ENCODE measurements at places on chromosomes 5 and 9. TPM values are rescaled to one million over a fixed set of nuclear protein-coding genes. Genes with fewer than 3 reads are reported as not detected.
A peak's percentile ranks its signal among the peaks of the same experiment; 100 is the strongest.

The FSTL4 gene
- 4.2 TPM for polyA plus RNA-seq

The NEURL1B gene
- 0.43 TPM for polyA plus RNA-seq

The MAPK9 gene
- 25.2 TPM for polyA plus RNA-seq

- no peak for DNase-seq
- H3K27ac ChIP-seq, result no peak overlapping the region
- no peaks in the 10 kb centered on the region for H3K36me3 ChIP-seq
- H3K4me1 ChIP-seq, result peaks cover 33% of the 10 kb centered on the region
- H3K27me3 ChIP-seq, result no peaks in the 10 kb centered on the region
- H3K4me3 ChIP-seq, result no peak overlapping the region
Measured at GRCh38 chr5:143004361-143005145, 234.4 kb downstream of the ARHGAP26 start.

DNA sequence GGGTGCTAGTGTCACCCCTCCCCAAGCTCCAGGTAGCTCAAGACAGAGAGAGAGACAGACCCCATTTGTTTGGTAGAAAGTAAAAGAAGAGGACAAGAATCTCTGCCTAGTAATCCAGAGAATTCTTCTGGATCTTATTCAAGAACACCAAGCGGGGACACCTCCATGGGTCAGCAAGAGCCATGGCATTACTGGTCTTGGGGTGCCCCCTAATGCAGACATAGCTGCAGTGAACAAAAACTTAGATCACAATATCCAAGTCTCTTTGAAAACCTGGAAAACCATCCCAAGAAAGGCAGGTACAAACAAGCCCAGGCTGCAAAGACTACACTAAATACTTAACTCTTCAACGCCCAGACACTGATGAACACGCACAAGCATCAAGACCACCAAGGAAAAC lies 29.9 kb upstream of the PDE4D start:
- no peak for DNase-seq
- H3K4me3 ChIP-seq, result no peak overlapping the region
- no peaks in the 10 kb centered on the region for H3K4me1 ChIP-seq
- no peak overlapping the region for H3K27ac ChIP-seq
- no peaks in the 10 kb centered on the region for H3K27me3 ChIP-seq

GRCh38 chr5:72584466-72584865 lies 77.3 kb upstream of the ZNF366 start:
- H3K36me3 ChIP-seq, result no peaks in the 10 kb centered on the region
- no peak overlapping the region for H3K27ac ChIP-seq
- no peaks in the 10 kb centered on the region for H3K27me3 ChIP-seq
- H3K4me1 ChIP-seq, result no peaks in the 10 kb centered on the region

The ADAMTS16 gene
- not detected for polyA plus RNA-seq

The BTNL8 gene
- polyA plus RNA-seq, result not detected

GRCh38 chr5:96474073-96474472 lies 41.0 kb upstream of the PCSK1 start:
- DNase-seq, result no peak
- no peaks in the 10 kb centered on the region for H3K4me1 ChIP-seq
- no peak overlapping the region for H3K4me3 ChIP-seq
- H3K27ac ChIP-seq, result no peak overlapping the region
- H3K27me3 ChIP-seq, result no peaks in the 10 kb centered on the region

The STPG3 gene
- not detected for polyA plus RNA-seq

DNA sequence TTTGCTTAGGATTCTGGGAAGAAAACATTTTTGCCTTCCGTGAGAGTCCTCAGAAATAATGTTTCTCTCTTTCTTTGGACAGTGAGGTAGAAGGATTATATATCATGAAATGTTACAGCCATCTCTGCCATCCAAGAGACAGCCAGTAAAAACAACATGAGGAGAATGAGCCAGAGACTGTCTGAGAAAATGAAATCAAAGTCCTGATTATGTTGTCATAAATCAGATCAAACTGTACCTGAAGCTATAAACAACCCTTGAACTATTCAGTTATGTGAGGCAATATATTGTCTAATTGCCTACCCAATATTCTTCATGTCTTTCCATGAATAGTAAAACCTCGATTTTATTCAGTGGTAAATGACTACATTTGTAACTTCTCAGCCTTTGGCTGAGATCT lies 9.2 kb upstream of the HTR4 start:
- H3K36me3 ChIP-seq, result no peaks in the 10 kb centered on the region
- H3K4me1 ChIP-seq, result no peaks in the 10 kb centered on the region
- H3K27me3 ChIP-seq, result no peaks in the 10 kb centered on the region
- no peak overlapping the region for H3K4me3 ChIP-seq
- no peak for DNase-seq

DNA sequence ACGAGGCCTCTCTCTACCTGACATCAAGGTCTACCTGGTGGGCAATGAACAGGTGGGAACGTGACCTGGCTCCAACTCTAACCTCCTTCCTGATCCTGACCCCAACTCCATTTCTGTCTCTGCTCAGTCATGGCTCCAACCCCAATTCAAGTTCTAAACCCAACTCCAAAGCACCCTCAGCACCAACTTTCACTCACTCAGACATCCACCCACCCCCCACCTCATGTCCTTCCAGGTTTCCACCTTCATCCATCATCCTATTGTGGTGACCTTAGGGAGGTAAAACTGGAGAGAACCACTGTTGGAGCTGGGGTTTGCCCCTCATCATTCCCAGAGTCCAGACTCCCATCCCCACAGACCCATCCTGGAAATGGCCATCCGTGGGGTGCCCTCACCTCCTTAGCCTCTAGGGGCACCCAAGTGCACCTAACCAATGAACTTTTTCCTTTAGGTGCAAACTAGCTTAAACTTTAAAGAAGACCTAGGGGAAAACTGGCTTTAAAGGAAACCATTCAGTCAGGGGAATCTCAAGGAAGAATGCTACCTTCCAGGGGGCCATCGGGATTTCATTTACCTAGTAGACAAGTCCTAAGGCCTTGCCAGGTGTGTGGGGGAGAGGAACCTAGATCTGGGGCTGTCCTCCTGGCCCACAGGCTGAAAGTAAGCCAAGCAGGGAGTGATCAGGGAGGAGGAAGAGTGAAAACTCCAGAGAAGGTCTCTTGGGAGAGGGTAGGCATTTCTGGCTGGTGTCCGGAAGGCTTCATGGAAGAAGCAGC lies 11.3 kb downstream of the RGS14 start:
- H3K27me3 ChIP-seq, result no peaks in the 10 kb centered on the region
- H3K27ac ChIP-seq, result peak overlapping the region; percentile 46
- DNase-seq, result no peak
- peaks cover 47% of the 10 kb centered on the region for H3K4me1 ChIP-seq
- H3K4me3 ChIP-seq, result no peak overlapping the region

DNA sequence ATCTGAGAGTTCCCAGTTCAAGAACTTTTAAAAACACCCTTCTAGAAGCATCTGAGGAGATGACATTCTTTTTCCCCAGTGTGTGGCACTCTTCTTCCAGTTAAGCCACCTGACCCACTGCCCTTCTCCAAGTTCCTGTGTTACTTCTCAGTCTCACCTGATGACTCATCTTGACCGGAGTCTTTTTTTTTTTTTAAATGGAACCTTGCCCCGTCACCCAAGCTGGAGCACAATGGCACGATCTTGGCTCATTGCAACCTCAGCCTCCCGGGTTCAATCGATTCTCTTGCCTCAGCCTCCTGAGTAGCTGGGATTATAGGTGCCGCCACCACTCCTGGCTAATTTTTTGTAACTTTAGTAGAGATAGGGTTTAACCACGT lies 224.1 kb upstream of the DAB2 start:
- no peak for DNase-seq
- H3K4me1 ChIP-seq, result peaks cover 3% of the 10 kb centered on the region
- H3K36me3 ChIP-seq, result no peaks in the 10 kb centered on the region

DNA sequence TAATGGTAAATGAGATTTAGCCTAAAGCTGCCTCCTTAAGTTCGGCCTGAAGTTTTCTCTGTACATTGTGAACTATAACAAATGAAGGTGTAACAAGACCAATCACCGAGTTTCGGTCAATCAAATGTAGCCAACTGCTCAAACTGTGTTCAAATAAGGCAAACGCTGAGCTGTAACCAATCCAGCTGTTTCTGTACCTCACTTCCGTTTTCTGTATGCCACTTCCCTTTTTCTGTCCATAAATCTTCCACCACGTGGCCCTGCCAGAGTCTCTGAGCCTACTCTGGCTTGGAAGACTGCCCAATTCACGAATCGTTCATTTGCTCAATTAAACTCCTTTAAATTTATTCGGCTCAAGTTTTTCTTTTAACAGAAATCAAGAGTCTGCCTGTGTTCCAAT lies 193.5 kb upstream of the KLF9 start:
- H3K4me3 ChIP-seq, result no peak overlapping the region
- no peaks in the 10 kb centered on the region for H3K36me3 ChIP-seq
- H3K27ac ChIP-seq, result no peak overlapping the region
- DNase-seq, result no peak
- H3K27me3 ChIP-seq, result no peaks in the 10 kb centered on the region

DNA sequence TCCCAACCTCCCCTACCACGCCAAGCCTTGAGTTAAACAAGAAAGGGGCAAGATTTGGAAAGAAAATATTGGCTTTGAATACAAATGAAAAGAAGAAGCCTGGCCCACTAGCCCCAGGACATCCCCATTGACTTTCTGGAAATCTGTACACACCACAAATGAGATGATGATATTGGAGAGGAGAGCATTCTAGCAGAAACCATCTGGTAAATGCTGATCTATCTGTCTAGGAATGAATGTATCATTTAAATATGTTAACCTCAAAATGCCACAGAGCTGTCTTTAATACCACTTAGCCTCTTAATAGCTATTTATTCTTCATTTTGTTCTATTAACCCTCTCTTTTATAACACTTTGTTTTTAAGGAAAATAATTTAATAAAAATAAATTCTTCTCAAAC lies 270.2 kb upstream of the PDE4D start:
- H3K4me1 ChIP-seq, result no peaks in the 10 kb centered on the region
- H3K27ac ChIP-seq, result no peak overlapping the region
- no peak overlapping the region for H3K4me3 ChIP-seq
- H3K27me3 ChIP-seq, result no peaks in the 10 kb centered on the region
- no peak for DNase-seq

GRCh38 chr5:107361945-107362344 lies 308.8 kb downstream of the EFNA5 start:
- no peak for DNase-seq
- peaks cover 2% of the 10 kb centered on the region for H3K4me1 ChIP-seq
- H3K27me3 ChIP-seq, result no peaks in the 10 kb centered on the region
- H3K27ac ChIP-seq, result no peak overlapping the region
- no peak overlapping the region for H3K4me3 ChIP-seq
- no peaks in the 10 kb centered on the region for H3K36me3 ChIP-seq
